Ascending aorta (tissue), 2 donors: ENCODE measurements at places on chromosomes 2 and 18. TPM values are rescaled to one million over a fixed set of nuclear protein-coding genes. Genes with fewer than 3 reads are reported as not detected.

DNA sequence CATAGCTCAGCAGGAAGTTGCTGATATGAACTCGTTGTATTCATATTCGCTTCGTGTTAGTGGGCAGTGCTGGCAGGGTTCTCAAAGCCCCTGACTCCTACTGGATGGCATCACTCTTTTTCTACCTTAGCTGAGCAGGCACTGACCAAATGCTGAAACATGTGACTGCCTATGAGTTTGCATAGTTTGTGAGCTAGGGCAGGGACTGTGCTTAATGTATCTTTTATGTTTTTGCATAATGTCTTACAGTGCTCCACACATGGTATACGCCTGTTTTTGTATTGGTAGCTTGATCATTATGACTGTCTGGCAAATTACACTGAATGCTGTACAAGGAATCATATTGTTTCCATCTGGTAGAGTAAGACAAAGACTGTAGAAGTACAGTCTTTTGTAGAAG, 305.3 kb downstream of the PARD3B start:
- H3K27ac ChIP-seq, result no peak overlapping the region
- DNase-seq, result no peak
- H3K27me3 ChIP-seq, result no peaks in the 10 kb centered on the region
- no peaks in the 10 kb centered on the region for H3K4me1 ChIP-seq
- H3K36me3 ChIP-seq, result no peaks in the 10 kb centered on the region
- no peak overlapping the region for H3K4me3 ChIP-seq

GRCh38 chr2:222572751-222573174, 83.1 kb downstream of the FARSB start:
- no peak overlapping the region for H3K27ac ChIP-seq
- H3K36me3 ChIP-seq, result no peaks in the 10 kb centered on the region
- H3K27me3 ChIP-seq, result no peaks in the 10 kb centered on the region
- no peak for DNase-seq

DNA sequence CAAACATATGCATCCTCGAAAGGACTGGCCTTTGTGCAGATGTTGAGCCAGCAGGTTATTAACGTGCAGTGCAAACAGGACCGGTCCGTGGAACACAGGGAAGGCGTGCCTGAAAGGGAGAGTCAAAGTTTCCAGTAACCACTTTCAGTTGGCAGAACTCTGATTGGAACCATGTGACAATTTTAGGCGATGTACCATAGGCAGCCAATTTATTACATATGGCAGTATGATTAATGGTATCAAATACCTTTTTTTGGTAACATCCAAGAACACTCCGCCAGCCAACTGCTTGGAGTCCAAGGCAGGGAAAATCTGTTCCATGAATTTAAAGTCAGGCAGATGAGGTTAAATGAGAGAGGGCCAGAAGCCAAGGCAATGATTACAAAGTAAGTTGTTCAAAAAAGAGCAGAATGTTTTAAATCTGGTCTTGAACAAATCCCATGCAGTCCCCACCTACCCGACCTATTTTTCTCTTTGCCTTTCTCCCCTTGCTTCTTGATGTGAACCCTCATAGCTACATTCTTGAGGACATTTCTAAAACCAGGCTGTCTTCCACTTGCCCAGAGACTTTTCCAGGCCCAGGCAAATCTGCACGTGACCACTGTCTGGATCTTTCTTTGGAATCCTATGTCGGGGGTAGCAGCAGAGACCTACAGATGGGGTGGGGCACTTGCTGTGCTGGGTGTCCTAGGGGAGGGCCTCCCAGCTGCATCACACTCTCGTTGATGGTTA, 351.7 kb downstream of the HRH4 start:
- no peak for DNase-seq
- H3K36me3 ChIP-seq, result no peaks in the 10 kb centered on the region
- H3K4me3 ChIP-seq, result no peak overlapping the region
- H3K27me3 ChIP-seq, result no peaks in the 10 kb centered on the region

- H3K27ac ChIP-seq, result no peak overlapping the region
- peaks cover 18% of the 10 kb centered on the region for H3K4me1 ChIP-seq
- no peaks in the 10 kb centered on the region for H3K36me3 ChIP-seq
- H3K27me3 ChIP-seq, result no peaks in the 10 kb centered on the region
- no peak overlapping the region for H3K4me3 ChIP-seq
These were observed 30.6 kb downstream of the RTN4 start for GRCh38 chr2:55019526-55020258.

GRCh38 chr2:104733226-104733943, 120.5 kb upstream of the POU3F3 start:
- H3K36me3 ChIP-seq, result no peaks in the 10 kb centered on the region
- H3K4me3 ChIP-seq, result no peak overlapping the region
- H3K4me1 ChIP-seq, result no peaks in the 10 kb centered on the region

DNA sequence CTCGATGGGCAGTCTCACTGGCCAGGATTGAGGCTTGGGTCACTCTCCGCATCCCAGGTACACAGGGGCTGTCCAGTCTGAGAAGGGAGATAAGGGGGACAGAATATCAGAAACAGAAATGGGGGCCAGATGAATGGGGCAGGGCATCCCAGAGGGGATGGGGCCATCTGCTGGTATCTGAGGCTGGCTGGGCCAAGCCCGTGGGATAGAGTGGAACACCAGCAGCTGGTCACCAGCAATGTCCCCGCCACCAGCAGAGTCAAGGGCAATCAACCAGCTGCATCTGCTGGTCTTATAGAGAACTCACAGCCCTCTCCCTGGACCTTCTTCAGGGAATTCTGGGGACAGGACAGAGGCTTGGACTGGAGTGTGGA, 128.8 kb upstream of the HAAO start:
- no peaks in the 10 kb centered on the region for H3K36me3 ChIP-seq
- no peak overlapping the region for H3K4me3 ChIP-seq
- H3K27ac ChIP-seq, result peak overlapping the region; percentile 98
- H3K4me1 ChIP-seq, result peaks cover 29% of the 10 kb centered on the region
- DNase-seq, result no peak

GRCh38 chr18:32301976-32302743, 112.3 kb downstream of the MEP1B start:
- H3K27ac ChIP-seq, result peak overlapping the region; percentile 82
- DNase-seq, result peak; percentile 72
- H3K36me3 ChIP-seq, result no peaks in the 10 kb centered on the region
- no peaks in the 10 kb centered on the region for H3K27me3 ChIP-seq

DNA sequence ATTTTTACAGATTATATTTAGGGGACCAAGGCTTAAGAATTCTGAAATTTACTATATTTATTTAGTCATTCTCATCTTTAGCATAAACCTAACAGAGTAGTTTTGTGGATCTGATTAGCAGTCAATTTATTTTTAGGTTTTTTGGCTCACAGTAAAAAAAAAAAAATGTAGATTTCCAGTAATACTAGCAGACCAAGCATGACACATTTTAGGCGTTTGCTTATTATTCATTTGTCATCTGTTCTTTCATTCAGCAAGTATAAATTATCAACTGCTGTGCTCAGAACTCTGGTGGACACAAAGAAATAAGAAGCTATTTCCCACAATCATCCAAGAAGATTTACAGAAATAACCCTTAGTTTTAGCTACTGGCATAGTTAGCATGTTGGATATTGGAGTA, 20.6 kb downstream of the PDE1A start:
- no peak for DNase-seq
- H3K4me1 ChIP-seq, result no peaks in the 10 kb centered on the region
- H3K36me3 ChIP-seq, result no peaks in the 10 kb centered on the region

GRCh38 chr2:196242131-196242620, 70.8 kb upstream of the STK17B start:
- H3K36me3 ChIP-seq, result no peaks in the 10 kb centered on the region
- no peak for DNase-seq
- no peak overlapping the region for H3K27ac ChIP-seq
- H3K27me3 ChIP-seq, result no peaks in the 10 kb centered on the region
- H3K4me1 ChIP-seq, result no peaks in the 10 kb centered on the region
- H3K4me3 ChIP-seq, result no peak overlapping the region

- H3K27me3 ChIP-seq, result no peaks in the 10 kb centered on the region
- no peak overlapping the region for H3K4me3 ChIP-seq
These were observed 12.1 kb downstream of the PSD4 start for GRCh38 chr2:113185664-113186432.

DNA sequence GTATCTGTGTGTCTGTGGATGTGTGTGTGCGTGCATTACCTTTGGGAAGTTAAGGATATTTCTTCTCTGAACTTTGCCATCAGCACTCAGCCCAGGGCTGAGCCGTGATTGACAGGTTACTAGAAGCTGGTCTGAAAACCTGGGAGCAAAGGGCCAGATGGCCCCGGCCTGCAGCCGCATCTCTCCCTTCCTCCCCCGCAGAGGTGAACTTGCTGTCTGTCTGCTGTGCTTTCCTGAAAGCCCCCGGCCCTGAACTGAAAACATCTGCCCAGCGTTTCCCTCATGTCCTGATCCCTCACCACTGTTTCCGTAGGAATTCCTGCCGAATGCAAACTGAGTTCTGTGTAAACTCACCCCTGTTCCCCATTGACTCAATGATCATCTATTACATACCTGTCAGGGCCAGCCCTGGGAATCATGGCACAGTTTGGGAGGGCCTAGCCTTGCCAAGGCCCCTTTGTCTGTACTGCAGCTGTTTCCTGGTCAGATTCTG, 45.8 kb downstream of the MYCN start:
- H3K27ac ChIP-seq, result no peak overlapping the region

GRCh38 chr2:224101820-224102630, 62.9 kb upstream of the SERPINE2 start:
- no peaks in the 10 kb centered on the region for H3K4me1 ChIP-seq
- no peak for DNase-seq
- no peak overlapping the region for H3K4me3 ChIP-seq
- H3K36me3 ChIP-seq, result no peaks in the 10 kb centered on the region
- no peak overlapping the region for H3K27ac ChIP-seq

- H3K27me3 ChIP-seq, result no peaks in the 10 kb centered on the region
- H3K27ac ChIP-seq, result no peak overlapping the region
- H3K4me1 ChIP-seq, result no peaks in the 10 kb centered on the region
- H3K4me3 ChIP-seq, result no peak overlapping the region
These were observed 36.3 kb upstream of the GREB1L start for GRCh38 chr18:21205695-21206094.

DNA sequence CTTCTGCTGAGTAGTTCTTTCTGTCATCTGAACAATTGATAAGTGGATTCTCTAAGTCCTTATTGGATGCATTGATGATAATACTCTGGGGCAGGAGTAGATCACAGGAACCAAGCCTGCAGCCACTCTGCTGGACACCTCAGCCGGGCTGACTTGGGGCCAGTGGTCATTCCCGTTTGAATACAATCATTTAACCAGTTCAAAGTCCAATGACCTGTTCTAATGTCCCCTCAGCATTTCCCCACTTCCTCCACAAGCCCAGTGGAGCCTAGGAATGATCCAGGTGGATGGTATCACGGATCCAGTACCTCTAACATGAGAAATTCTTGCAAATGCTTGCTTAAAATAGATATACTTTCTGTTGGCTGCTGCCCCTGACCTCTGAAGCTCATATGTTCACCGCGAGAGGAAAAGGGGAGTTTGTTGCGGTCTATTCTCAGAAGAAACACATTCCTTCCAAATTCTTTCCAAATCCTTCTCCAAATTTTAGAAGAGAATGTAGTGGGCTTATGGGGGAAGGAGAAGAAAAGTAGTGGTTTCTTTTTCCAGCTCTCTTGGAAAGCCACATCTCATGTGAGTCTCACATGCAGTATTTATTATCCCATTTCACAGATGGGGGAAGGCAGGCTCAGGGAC, 170.9 kb downstream of the INHBB start:
- no peaks in the 10 kb centered on the region for H3K4me1 ChIP-seq
- H3K4me3 ChIP-seq, result no peak overlapping the region
- DNase-seq, result no peak
- H3K36me3 ChIP-seq, result no peaks in the 10 kb centered on the region
- no peaks in the 10 kb centered on the region for H3K27me3 ChIP-seq
- no peak overlapping the region for H3K27ac ChIP-seq

DNA sequence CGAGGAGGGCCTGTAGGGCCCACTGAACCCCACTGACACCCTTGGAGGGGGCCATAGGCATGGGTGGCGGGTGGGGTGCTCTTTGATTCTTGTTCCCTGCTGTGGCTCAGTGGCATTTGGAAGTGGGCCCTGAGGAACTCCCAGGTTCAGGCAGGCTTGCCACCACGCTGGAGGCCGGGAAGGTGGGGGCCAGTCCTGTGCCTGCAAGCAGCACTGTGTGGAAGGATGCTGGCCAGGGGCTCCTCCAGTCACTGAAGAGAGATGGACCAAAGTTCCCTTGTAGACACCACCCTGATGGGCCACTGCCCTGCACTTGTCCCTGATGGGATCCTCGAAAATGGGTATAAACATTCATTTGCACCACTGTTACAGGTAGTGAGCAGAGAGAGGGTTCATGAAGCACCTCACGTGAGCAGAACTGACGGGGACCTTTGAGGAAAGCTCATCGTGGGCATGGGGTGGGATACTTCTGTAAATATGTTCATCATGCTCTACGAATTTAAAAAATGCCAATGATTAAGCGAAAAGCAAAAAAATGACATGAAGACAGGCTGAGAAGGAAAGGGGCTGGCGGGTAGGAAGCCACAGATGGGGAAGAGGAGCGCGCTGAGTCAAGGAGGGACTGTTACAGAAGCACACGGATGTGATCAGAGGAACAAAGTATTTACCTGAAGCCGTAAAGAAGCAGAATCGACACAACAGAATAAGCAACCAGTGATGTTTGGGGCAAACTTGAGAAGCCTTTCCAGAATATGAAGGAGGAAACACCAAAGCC, 45.2 kb upstream of the ASB1 start:
- no peak overlapping the region for H3K27ac ChIP-seq
- H3K36me3 ChIP-seq, result no peaks in the 10 kb centered on the region
- DNase-seq, result no peak
- no peaks in the 10 kb centered on the region for H3K27me3 ChIP-seq

GRCh38 chr2:54853616-54854310, 130.3 kb downstream of the EML6 start:
- H3K4me1 ChIP-seq, result no peaks in the 10 kb centered on the region
- H3K36me3 ChIP-seq, result no peaks in the 10 kb centered on the region
- no peak overlapping the region for H3K4me3 ChIP-seq
- no peak for DNase-seq

- no peaks in the 10 kb centered on the region for H3K36me3 ChIP-seq
- no peak overlapping the region for H3K4me3 ChIP-seq
- H3K27me3 ChIP-seq, result no peaks in the 10 kb centered on the region
- H3K4me1 ChIP-seq, result no peaks in the 10 kb centered on the region
- DNase-seq, result no peak
These were observed 955.2 kb upstream of the CELF4 start for GRCh38 chr18:38520786-38521185.

Gene CNDP1
- not detected for total RNA-seq

Gene STEAP3
- total RNA-seq, result 34.5 TPM

Gene ARHGAP28
- total RNA-seq, result 0.85 TPM

Gene ALPI
- total RNA-seq, result not detected

Gene SERPINB3
- total RNA-seq, result 0.21 TPM
